A673 (cell line): ENCODE measurements at places on chromosomes 2 and 18.

- peak; percentile 94 for DNase-seq
Observed at GRCh38 chr2:241774419-241775222, 2.0 kb upstream of the GAL3ST2 start.

DNA sequence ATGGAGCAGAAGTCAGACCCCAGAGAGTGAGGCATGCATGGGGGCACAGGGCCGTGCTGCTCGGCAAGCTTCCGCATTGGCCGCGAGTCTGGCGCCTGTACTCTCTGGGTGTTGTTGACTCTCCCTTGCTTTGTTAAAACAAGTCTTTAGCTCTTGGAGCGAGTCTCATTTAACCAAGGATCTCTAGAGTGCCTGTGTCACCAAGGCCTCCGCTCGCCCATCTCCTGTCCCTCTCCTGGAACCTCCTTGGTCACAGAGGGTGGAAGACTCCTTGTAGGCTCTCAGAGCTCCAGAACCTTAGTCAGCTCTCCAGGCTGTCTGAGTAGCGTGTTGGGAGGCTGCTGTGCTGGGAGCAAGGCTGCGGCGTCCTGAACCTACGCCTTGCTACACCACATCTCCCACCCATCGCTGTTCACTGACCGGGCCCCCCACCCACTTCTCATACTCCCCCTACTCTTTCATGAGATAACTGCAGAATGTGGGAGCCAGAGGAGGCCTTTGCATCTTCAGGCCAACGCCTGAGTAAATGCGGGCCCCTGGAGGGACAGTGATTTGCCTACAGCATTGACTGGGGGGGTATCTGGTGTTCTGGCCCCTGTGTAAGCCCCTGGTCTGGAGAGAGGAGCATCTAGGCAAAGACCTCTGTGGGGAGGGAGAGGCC lies 66.1 kb downstream of the CIB4 start:
- no peak for DNase-seq

GRCh38 chr2:220556658-220557057 lies 929.2 kb downstream of the SLC4A3 start:
- peak; percentile 7 for DNase-seq

DNA sequence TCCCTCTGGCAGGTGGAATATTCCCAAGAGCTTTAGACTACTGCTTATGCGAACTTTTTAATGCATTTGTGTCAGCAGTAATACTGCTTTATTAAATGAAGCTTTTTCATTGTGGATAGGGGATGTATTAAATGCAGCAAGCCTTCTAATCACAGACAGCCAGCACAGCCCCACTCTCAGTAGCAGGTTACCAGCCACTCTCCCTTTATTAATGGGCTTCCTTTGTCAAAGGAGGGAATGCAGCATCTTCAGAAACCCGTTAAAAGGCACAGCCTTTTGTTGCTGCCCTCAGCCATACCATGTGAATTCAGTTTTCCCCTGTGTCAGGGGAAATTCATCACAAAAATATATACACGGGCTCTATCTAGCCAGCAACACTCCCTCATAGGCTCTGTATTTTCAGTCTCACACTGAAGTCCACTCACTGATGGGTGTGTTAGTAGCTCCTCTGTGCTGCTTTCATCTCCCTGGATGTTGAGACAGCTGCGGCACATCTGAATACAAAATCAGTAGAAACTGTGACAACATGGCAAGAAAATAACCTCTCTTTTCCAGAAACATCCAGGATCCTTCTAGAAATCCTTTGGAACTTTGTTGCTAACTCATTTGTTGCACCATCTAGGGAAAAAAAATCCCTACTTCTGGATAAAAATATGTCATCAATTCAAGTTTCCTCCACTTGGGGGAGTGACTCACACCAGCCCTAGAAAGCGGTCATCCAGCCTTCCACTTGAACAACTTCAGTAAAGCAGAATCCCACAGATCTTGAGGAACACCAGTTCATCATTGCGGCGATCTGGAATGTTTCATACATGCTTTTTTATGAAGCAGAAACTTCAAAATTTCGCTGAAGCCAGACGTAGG lies 48.4 kb downstream of the LRRTM1 start:
- peak; percentile 35 for DNase-seq

GRCh38 chr18:46856973-46857372 lies 60.3 kb downstream of the PIAS2 start:
- peak; percentile 18 for DNase-seq

- DNase-seq = no peak
Observed at GRCh38 chr2:133334923-133335322, 233.3 kb downstream of the NCKAP5 start.

DNA sequence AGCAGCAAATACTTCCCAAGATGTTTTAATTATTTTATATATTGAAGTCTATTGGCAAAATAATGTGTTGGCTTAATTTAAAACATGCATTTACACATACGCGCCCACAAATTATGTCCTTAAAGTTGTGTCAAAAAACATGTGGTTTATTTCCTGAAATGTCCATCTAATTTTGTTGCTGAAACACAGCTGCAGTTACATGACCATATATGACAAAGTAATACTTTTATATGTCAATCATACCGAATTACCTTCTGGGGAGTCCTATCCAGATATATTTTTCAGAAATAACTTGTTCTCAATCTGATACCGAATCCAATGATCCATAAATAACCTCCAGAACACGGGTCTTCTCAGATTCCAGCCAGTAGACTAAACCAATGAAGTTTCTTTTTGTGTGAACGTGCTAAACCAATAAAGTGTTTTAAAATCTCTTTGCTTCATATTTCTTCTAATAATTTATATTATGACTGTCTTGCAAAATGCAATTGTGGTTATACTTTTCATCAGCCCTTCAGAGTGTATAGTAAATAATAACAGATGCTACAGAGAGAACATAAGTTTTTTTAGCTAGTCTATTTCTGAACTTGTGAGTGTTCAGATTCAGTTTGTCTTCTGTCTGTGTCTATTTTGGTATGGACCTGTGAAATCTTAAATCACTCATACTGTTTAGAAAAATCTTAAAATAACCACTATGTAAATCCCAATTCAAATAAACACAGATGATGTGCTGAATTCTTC lies 2.4 kb downstream of the SCG2 start:
- no peak for DNase-seq

DNA sequence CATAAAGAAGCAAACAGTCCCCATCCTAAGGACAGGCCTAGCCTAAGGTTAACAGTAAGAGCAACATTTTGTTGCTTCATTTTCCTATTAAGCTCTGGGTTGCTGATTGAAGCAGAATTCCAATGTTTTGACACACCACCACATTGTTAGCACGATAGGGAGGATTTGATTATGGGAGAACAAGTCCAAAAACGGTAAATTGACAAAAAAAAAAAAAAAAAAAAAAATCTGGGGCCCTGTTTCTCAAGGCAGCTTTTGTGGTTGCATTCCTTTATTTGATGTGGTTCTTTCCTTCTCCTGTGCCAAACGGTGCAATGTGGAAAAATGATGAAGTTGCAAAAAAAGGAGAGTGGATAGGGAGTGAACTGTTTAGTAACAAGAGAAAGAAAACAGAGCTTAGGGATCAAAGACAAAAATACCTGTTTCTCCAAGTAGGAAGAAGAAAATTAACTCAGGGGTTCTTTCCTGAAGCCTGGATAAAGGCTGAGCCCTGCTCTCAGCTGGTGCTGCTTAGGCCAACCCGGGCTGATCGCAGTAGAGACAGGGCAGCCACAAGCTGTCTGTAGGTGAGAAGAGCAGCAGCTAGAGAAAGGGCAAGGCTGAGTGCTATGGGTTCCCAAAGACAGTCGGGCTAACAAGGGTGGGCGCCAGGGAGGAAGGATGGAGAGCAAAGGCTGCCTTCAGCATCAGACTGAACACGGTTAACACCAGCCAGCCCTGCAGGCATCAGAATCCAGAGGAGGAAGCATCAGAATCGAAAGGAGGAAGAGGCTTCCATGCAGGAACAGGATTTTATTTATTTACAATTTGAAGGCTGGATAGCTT lies 167.8 kb upstream of the FOSL2 start:
- peak; percentile 8 for DNase-seq

DNA sequence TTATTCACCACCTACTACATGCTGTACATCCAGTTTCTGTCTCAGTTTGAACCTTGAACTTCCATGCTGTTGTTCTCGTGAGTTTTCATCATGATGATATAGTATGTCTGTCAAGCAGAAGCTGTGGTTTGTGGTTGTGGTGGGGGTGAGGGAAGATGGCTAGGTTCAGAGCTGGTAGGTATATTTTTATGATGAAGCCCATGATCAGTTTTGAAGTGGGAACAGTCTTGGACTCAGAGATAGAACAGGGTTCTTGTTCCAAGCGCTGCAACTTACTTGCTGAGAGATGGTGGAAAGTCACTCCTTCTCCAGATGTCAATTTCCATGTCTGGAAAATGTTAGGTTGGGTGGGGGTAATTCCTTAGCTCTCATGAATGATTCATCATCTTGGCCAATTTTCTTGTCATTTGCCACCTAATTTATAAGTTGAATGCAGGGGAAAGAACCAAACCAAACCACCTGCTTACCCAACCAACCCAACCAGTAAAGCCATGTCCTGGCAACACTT lies 21.6 kb downstream of the PMAIP1 start:
- DNase-seq = no peak

DNA sequence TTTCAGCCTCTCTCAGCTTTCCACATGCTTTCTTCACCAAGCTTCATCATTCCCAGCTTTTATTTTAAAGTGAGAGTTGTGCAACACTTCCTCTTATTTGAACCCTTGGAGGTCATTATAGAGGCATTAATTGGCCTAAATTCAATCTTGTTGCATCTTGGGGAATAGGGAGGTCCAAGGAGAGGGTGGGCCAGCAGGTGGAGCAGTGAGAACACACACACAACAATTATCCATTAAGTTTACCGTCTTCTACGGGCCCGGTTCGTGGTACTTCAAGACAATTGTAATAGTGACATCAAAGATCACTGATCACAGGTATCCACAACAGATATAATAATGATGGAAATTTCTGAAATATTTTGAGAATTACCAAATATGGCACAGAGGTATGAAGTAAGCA lies 457.2 kb upstream of the SMIM21 start:
- DNase-seq = peak; percentile 12

- DNase-seq = no peak
Observed at GRCh38 chr18:6170604-6171003, 244.1 kb downstream of the L3MBTL4 start.

DNA sequence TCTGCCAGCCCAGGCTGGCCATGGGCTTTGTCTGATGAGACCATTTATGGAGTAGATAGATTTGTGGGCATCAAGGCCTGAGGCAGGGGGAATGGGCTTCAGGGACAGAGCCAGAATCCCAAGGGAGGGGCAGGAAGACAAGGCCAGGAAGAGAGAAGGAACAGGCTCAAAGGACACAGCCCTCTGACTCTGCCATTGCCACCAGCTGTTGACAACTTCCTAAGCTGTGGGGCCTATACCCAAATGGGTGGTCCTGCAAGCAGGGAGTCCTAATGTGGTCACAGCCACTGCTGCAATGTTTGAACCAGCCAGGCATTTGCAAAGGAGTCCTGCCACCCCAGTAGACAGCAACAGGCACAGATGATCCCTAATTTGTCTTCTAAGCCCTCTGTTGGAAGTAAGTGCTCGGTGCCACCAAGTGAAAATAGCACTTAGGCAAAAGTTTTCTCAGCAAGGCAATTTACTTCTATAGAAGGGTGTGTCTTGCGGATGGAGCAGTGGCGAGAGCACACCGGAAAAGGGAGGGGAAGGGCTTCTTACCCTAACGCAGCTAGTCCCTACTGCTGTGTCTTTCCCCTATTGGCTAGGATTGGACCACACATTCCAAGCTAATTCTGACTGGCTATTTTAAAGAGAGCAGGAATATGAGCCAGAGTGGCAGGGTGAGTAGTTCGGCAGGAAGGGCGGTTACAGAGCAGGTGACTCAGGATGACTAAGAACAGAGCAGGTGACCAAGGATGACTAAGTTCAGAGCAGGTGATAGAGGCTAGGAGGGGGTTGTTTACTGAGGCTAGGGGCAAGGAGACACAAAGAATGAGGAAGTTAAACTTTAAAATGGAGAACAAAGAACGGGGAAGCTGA lies 47.2 kb downstream of the C1QL2 start:
- DNase-seq = no peak
